ENCODE measurements at places on chromosomes 7 and 10.

DNA sequence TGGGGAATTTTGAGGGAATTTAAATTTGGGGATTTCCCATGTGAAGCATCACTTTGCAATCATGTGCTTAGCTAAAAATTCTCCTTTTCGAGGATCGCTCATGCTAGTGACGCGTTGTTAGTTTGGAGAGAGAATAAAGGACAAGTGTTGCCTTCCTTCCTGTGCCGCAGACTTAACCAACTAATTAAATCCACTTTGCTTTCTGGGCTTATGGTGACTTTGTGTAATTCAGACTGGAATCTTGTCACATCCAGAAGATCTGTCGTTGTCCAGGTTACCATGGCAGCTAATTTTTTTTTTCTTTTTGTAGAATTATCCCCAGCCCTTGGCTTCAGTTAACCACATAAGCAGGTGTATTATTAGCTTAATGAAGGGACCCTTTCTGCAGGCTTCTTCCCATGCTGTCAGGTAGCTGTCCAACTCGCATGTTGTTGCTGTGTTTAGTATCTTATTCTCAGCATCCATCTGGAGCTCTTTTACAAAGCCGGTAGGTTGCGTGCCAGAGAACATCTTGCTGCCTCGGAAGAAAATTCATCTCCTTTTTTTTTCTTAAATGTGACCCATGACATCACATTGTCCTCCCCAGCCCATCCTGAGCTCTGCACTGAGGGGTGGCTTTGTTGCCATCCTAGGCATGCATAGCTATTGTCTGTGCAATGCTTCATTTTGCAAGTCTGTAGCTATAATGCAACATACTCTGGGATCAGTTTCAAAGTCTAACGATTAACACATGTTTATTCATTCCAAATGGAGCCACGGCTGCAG is 47.2 kb upstream of the NRP1 start:
- DNase-seq = no peak

DNA sequence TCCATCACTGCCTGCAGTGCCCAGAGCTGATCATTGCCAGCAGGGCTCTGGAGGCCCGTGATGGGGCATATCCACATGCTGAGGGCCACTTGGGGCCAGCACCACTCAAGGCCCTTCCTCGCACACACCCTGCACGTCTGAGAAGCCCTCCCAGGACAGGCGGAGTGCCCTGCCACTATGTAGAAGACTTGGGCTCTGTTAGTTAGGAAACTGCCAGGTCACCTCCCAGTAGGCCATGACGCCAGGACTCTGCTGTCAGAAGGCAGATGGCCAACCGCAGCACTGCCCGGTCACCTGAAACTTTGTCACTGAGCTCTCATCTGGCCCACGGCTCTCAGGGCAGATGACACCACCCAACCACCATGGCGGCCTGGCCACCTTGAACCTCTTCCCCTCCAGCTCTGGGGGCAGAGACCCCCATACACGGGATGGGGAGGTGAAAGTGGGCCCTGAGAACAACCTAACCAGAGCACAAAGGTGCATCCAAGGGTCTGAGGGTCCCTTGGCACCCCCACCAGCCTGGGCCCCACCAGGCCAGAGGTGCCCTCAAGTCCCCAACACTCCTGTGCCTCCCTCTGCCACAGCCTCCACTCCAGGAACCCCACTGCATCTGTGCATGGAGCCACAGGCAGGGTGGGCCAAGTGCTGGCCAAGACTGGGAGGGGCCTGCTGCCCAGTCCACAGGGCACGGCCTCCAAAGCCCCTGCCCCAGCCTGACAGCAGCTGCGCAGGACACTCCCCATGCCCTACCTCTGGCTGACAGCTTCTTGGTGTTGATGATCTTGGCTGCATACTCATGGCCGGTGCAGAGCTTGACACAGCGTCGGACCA is 41.8 kb downstream of the CAMK2B start:
- no peak for DNase-seq

DNA sequence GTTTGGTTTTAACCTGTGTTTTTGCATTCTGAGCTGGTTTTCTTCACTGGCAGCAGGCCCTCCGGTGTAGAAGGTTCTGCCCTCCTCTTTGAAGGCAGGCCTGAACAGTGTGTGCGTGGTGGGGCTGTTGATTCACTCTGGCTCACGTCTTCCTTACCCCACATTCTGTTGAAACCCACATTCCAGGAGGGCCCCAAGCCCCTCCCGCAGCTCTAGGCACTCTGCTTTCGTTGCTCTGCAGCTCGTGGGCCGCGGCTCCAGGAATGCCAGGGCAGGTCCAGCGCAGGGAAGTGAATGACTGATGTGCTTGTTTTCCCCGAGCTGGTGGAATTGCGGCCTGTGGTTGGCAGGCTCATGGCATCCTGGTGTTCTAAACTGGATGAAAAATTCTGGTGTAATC is 49.0 kb downstream of the HTRA1 start:
- no peak for DNase-seq

- no peak for DNase-seq
Measured at GRCh38 chr7:128041203-128041602, 10.0 kb upstream of the LRRC4 start.
